Smooth muscle cell of the umbilical artery (primary cell): ENCODE measurements at places on chromosomes 12 and 14. TPM values are rescaled to one million over a fixed set of nuclear protein-coding genes. Genes with fewer than 3 reads are reported as not detected.

GPRC5D gene
- total RNA-seq = not detected in 2 replicates

TTC6 gene
- total RNA-seq = under 0.01 and 0.09 TPM in 2 replicates

GNPNAT1 gene
- total RNA-seq = 21.4 and 45.8 TPM in 2 replicates

PDZRN4 gene
- under 0.01 TPM in 1 of 2 replicates, not detected in the other for total RNA-seq

TAMALIN gene
- 0.28 and 1.5 TPM in 2 replicates for total RNA-seq

MIP gene
- not detected in 2 replicates for total RNA-seq
